ENCODE measurements at places on chromosomes 3 and 15.

DNA sequence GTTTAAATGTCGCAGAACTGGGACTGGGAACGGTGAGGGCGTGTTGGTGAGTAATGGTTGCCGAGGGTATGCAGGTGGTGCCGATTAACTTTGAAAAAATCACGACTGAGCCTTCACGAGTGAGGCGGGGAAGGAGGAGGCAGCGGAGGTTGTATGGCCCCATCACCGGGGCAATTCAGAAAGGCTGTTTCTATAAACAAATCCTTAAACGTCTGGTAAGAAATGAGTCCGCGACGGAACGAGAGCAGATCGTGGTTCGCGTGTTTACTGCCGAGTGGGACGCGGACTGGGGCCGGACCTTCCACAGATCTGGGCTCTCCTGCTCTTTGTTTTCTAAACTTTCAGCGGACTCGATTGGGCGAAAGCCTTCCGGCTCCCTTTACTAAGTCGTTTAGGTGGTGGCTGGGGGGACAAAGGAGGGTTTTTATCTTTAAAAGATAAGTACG, 2.7 kb downstream of the IGF1R start:
- DNase-seq = no peak

DNA sequence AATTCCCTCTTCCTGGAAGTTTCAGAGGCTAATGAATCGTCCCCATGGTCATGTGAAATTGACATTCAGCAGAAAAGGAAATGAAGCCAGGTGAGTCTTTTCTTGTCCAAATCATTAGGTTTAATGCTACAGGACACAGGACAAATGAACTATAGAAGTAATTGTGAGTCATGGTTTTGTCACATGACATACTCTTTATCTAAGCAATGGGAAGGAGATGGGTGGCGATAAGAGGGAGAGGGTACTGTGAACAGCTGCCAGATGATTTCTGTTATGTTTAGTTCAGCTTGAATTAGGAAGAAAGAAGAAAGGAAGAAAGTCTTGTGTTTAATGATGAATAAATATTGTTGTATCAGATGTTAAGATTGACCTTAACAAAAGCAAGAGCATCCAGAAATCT, 515.4 kb upstream of the ZNF717 start:
- no peak for DNase-seq

- DNase-seq = no peak
These were observed 6.8 kb upstream of the WNT7A start for GRCh38 chr3:13886593-13887129.

GRCh38 chr3:124268355-124268754, 276.4 kb upstream of the ROPN1 start:
- no peak for DNase-seq

DNA sequence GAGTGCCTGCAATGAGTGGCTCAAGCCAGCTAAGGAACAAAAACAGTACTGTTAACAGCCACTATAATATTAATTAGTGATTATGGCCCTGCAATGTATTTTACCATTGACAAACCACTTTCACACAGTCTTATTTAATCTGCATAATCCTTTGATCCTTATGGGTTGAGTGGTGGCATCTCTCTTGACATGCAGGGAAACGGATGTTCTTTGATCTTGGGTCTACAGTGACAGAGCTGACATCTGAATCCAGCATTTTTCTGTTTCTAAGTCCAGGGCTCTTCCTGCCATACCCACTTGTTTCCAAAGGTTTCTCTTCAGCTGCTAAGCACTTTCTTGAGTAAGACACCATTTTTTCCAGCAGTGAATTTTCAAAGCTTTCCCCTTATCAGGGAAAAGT, 277.7 kb upstream of the ROPN1 start:
- DNase-seq = no peak

DNA sequence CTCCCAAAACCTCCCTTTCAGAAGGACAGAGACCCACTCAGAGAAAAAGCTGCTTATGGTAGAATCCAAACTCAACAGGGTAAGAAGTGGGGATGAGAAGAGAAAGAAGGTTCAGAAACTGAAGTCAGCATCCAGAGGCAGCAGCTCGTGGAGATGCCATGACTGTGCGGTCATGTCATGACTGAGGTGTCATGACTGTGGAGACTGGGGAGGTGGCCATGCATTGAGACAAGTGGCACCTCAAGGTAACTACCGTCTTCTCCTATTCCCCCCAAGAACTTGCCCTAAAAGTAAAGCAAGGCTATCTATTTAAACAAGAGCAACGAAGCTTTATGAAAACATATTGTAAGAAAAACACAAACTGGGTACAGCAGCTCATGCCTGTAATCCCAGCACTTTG, 15.1 kb downstream of the CHRNA3 start:
- no peak for DNase-seq

DNA sequence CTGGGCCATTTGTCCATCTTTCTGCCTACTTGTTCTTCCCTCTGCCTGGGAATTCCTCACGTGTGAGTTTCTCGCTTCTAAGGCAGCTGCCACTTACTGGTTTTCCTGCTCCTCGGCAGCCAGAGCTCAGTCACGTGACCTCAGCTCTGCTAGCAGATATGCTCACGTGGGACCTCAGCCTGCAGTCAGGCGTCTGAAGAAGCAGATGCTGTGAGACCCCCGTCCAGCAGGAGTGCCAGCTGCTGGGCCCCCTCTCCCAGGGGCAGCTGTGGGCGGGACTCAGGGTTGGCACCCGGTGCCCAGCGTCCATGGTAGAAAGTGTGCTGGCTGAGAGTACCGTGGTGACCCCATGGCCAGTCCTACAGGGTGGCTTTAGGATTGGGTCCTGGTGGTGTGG, 161.3 kb upstream of the TLE3 start:
- no peak for DNase-seq

DNA sequence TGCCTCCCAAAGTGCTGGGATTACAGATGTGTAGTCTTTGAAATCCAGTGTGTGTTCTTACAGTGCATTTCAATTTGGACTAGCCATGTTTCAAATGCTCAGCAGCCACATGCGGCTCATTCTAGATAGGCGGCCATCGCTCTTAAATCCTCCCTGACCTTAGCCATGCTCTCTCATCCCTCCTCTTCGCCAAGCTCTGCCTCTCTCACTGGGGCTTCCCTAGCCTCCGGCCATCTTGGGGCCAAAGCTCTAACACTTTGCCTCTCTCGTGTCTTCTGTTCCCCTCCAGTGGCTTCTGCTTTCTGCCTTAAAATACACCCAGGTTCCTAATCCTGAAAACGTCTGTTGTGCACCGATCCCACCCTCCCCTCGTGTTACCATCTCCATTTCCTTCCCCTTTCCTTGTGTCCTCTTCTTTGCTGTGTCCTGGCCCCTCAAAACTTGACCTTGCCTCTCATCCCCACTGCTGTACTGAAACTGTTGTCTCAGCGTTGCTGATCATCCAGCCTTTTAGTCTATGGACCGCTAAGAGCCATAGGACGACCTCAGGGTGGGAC, 1.4 kb upstream of the GHRL start:
- no peak for DNase-seq

GRCh38 chr15:49686599-49686998, 65.8 kb downstream of the DTWD1 start:
- no peak for DNase-seq

DNA sequence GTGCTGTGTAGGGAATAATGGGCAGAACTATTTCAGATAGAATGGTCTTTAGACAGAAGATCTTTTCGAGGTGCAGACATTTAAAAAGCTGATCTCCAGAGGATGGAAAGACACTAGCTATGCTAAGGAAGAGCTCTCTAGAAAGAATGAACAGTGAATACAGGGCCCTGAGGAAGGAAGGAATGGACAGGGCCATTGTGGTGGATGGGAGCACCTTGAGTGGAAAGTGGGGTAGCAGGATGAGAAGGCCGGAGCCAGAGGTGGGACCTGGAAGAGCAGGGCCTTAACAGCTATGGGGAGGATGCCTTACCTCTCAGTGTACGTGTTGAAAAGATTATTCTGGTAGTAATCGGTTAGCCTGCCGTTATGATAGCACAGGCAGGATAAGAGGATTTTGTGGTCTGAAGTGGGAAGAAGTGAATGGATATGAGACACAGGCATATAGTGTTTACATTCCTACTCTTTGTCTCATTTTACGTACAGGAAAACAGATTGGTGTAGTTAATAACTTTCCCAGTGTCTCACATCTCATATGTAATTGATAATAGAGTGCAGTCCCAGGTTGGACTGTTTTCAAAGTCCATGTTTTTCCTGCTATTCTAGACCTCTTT, 172.4 kb downstream of the KLHL25 start:
- DNase-seq = no peak

DNA sequence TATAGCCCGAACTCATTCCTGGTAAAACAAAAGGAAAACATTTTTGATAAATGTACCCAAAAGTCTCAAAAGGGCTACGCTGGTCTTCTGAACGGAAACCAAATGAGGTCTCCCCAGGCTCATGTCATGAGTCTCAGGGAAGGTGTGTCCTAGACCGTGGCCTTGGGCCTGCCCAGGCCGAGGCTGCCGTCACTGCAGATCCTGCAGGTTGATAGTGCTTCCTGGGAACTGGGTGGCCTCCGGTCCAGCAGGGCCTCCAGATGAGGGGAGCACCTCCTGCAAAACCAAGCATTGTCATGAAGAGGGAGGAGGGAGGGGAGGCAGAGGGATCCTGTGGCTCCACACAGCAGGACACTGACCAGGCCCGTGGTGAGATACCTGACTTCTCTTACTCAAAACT, 37.5 kb downstream of the ZXDC start:
- DNase-seq = no peak

DNA sequence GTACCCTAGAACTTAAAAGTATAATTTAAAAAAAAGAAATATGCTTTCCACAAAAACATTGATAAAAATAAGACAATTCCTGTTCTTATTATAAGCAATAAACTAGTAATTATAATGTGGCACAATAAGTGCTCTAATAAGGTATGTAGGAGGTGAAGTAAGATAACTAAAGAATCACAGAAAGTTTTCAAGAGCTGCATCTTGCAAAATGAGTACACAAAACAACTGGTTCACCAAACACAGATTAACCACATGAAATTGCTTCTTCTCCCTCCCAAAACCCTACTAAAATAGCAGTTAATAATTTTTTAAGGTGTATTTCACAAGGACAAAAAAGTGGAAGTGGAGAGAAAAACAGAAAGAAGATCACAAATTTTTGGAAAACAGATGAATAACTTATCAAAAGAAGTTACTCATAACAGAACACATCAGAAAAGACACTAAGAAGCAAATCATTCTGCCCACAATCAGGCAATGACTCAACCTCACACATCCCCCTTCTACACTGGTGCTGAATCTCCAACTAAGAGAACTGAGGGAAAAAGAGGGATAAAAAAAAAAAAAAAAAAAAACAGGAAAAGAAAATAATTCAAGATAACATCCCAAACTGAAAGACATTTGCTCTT, 64.2 kb downstream of the TBC1D5 start:
- DNase-seq = no peak

- no peak for DNase-seq
These were observed 412.8 kb downstream of the DIPK2A start for GRCh38 chr3:144384241-144384979.

DNA sequence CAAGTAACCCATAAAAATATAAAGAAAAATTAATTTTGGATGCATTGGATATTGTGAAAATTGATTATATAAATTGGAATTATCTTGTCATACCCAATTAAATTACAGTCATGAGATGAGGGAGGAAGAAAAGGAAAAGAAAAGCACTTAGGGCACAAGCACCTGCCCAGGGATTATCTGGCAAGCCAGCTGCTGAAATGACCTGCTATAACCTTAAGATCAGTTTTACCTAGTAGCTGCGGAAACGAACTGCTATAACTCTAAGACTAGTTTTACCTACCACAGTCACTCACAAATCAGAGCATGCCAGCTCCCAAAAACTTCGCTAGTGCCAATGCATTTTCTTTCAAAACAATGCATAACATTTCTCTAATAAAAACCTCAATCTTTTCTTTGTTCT, 26.2 kb downstream of the LRRFIP2 start:
- no peak for DNase-seq

DNA sequence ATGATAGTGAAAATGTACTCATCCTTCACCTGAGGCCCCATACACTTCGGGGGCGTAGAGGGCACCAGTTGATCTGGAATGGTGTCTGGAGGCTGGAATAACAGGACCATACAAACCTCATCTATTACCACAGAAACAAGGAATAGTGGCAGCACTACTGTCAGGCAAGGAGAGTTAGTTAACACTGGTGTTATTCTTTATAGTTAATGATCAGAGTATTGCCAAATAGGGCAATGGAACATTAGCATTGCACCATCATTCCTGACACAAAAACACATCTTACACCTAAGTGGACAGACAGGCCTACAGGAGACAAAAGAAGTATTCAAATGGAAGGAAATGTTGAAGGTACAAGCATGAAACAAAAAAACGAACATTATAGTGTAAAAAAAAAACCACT, 137.0 kb upstream of the UBP1 start:
- DNase-seq = no peak

GRCh38 chr3:41338276-41338675, 139.0 kb downstream of the CTNNB1 start:
- no peak for DNase-seq

DNA sequence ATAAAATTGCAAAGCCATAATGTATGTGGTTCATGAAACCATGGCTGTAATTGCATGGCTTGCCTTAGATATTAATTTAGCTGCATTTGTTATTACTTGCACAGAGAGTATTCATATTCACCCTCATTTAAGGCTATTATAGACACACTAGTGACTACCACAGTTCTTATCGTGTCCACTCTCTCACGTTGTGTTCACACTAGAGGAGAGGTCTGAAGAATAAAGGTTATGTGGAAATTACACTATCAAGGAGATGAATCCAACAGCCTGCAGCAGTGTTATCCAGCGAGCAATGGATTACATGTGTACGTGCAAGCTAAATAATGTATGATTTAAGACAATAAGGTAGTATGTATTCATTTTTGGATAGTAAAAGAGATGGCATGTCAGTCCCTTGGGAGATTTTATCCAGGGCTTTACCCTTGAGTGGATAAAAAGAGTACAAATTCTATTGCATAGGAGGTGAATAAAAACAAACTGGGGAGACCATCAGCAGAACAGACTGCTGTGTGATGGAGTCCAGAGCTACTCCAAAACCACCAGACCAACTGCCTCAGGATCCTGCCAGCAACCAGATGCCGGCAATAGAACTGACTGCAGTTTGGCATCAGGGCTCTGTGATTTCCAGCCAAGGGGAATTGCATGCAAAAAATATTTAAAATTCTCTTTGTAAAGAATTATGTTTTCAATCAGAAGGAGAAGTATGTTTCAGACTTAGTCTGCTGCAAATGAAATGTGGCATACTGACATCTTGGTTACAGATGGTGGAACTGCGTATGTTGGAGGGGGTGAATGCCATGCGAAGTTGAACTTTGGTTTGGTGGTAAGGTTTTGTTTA, 146.6 kb downstream of the RBMS3 start:
- DNase-seq = no peak

Measured in SIG-M5 (cell line).